Thymus (tissue), 14 donors: ENCODE measurements at places on chromosomes 5 and 9.

- peak; percentile 56 for DNase-seq
These were observed 74.6 kb upstream of the CPLX2 start for GRCh38 chr5:175796536-175797499.

DNA sequence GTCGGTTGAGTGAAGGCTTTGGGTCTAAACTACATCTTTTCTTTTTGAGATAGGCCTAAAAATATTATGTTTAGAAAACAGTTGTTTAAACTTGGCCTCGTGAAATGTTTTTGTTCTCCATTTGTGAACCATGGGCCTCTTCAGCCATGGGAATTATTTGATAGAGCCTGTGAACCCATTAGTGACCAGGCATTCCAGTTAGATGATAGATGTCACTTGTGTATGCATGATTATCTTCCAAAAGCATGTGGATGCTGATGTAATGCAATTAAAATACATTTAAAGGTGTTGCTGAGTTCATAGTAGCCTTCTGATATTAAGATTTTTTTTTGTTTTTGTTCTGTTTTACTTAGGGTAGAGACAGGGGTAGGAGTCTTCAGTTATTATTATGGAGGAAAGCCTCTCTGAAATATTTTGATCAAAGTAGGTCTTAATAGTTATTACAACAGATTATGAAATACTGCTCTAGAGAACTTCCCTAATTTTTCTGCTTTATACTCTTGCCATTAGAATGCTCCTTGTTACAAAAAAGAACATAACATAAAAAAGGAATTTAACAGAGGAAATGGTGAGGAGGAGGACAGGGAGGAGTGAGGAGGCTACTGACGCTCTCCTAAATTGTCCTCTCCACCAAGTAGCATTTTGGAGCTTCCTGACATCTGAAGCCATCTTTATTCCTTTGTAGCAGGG is 32.9 kb downstream of the CPEB4 start:
- no peak for DNase-seq

DNA sequence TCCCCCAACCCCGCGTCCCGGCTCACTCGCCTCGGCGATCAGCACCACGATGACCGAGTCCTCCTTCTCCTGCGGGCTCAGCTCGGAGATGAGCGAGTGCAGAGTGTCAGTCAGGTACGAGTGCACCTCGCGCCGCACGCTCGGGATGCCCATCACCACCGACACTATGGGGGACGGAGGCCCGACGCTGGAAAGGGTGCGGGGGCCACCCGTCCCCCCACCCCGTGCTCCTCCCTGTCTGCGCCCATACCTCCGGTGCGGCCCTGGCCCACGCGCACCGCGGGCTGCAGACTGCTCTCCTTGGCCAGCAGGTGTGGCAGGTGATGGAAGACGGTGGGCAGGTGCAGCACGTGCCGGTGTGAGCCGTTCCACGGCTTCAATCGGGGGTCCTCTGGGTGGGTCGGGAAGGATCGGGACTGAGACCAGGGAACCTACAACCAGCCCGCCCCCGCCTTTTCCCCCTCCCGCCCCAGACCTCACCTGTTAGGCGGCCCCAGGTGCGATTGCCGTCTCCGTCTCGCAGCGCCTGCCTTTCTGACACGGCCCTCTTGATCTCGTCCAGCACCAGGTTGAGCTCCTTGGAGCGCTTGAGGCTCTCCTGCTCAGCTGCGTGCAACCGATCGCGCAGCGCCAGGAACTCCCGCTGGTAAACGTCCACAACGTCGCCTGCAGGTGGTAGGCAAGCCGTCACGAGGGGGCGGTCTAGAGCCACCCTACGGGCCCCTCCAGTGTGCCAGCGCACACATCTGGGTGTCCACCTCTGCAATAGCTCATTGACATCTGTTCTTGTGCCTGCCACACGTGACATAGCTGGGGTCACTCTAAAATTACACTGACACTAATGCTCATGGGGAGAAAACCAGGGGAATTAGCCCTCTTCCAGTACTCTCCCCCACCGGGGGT is 5.1 kb downstream of the MGAT4B start:
- no peak for DNase-seq

DNA sequence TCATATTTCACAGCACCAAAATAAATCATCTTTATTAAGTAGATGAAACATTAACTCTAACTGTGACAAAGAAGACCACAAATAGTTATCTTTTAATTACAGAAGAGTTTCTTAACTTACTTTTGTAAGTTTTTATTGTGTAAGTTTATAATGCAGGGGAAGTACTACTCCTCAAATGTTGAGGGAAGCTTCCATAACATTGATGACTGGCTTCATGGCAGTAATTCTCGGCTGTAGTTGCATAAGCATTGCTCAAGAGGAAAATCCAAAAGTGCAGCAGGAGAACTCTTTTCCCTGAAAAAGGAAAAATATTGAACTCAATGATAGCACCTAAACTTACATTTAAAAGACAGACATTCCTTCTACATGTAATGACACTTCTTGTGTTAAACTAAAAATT is 4.6 kb downstream of the TSLP start:
- no peak for DNase-seq

DNA sequence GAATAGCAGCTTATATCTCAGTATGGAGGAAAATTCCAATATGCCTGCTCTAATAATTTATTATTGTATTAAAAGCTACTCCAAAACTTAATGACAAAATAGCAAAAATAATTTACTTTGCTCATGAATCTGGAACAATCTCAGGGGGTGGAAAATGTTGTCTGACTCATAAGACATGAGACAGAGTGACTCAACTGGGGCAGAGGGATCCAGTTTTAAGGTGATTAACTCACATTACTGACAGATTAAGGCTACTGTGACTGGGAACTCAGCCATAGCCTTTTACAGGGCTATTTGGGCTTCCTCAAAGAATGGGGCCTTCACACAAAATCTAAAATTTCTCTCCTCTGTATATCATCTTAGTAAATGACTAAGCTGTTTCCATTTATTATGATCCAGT is 1172.9 kb downstream of the CDH12 start:
- DNase-seq: no peak

DNA sequence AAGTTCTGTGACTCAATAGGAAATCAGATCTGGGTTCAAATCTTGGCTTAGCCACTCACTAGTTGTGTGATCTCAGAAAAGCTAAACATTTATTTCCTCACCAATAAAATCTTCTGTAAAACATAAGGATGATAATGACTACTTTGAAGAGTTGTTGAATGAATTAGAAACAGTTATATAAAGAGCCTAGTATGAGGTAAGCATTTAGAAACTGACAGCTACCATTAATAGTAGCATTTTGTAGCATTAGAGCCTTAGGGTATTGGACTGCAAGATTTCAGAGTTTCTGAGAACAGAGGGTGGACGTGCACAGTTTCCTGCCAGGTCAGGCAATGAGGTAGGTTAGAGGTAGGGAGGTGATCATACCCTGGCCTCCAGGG is 293.2 kb downstream of the CWC27 start:
- DNase-seq: no peak

GRCh38 chr5:56625541-56625940 is 189.8 kb upstream of the MAP3K1 start:
- DNase-seq: no peak

GRCh38 chr5:128357226-128357625 is 180.8 kb downstream of the FBN2 start:
- no peak for DNase-seq

- no peak for DNase-seq
These were observed 59.9 kb upstream of the CER1 start for GRCh38 chr9:14782286-14783051.

DNA sequence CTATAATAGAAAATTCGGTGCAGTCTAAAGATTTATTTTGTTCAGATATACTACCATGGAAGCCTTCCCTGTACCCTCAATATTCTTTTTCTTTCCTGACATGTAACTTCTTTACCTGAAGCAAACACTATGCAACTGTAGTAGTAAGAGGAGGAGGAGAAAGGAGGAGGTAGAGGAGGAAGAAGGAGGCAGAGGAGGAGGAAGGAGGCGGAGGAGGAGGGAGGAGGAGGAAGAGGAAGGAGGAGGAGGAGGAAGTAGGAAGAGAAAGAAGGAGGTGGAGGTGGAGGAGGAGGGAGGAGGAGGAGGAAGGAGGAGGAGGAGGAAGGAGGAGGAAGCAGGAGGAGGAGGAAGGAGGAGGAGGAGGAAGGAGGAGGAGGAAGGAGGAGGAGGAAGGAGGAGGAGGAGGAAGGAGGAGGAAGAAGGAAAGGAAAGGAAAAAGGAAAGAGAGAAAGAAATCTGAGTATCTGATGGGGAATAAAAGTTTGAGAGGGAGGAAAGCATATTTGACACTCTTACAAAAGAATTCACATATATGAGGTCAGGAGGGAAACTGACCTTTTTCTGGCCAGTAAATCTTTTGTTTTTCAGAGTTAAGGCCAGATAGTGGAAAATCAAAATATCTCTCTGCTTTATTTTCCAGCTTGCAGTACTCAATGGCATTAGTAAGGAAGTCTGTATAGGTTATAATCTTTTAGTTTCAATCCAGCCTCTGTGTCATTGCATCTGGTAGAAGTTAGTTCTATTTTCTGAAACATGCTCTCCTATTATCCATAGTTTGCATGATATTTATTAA is 114.5 kb upstream of the LPAR1 start:
- no peak for DNase-seq

GRCh38 chr5:637581-638450 is 25.7 kb downstream of the CEP72 start:
- DNase-seq: no peak

DNA sequence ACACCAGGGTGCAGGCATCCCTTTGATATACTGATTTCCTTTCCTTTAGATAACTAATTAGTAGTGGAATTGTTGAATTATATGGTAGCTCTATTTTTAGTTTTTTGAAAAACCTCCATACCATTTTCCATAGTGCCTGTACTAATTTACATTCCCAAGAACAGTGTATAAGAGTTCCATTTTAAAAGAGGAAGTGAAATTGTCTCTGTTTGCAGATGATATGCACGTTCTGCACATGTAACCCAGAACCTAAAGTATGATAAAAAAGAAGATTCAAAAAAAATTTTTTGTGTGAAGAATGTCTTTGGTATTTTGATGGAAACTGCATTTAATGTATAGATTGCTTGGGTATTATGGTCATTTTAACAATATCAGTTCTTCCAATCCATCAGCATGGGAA is 424.0 kb upstream of the CCNH start:
- DNase-seq: no peak

- no peak for DNase-seq
These were observed 163.4 kb upstream of the DMAC1 start for GRCh38 chr9:7963026-7963425.

GRCh38 chr9:8331507-8332330 is 532.1 kb upstream of the DMAC1 start:
- no peak for DNase-seq

GRCh38 chr9:121242959-121243346 is 25.0 kb upstream of the GSN start:
- DNase-seq: no peak

DNA sequence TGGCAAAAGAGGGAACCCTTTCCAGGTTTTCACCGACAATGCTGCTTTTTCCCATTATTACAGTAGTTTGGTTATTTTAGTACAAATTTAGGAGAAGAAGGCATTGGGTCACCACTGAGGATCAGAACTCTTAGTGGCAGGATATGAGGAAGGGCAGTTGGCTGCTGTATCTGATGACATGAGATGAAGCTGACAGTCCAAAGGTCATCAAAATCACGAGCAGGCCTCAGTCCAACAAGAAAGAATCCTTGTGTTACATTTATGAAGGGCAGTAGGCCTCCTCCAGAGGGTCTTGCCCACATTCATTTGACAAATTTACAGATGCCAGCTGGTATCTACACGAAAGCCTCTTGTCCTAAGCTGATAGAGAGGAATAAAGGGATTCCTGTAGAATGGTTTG is 49.5 kb upstream of the COL15A1 start:
- no peak for DNase-seq

GRCh38 chr5:171428809-171429542 is 9.5 kb downstream of the FGF18 start:
- DNase-seq: no peak

DNA sequence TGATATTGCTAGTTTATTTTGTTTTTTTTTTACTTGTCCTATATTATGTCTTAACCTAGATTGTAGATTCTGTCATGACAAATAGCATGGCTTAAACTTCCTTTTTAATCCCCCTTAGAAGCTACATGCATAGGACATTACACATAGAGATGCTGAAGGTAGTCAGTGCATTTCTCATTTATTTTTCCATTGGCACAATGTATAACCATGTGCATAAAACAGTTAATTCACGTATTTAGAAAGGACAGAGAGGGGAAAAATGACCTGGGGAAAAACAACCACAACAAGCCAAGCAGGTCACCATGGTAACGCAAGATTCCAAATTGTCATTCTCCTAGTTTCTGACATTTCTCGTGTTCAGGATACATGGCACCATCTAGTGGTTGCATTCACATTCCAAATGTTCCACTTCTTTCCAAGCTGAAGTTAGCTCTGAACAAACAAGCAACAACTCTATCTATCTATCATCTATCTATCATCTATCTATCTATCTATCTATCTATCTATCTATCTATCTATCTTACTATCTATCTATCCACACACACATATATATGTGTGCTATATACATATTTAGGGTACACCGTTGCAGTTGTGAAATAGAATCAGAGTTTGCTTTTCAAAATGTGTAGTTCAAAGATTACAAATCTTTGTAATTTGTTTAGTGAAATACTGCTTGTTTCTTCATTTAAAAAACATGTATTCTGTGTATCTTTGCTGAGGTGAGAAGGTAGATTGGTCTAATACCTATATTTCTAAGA is 487.2 kb upstream of the ST8SIA4 start:
- no peak for DNase-seq
